ENCODE measurements at places on chromosomes 2 and 18.

GRCh38 chr18:34370704-34371395 lies 146.1 kb upstream of the NOL4 start:
- DNase-seq = no peak

DNA sequence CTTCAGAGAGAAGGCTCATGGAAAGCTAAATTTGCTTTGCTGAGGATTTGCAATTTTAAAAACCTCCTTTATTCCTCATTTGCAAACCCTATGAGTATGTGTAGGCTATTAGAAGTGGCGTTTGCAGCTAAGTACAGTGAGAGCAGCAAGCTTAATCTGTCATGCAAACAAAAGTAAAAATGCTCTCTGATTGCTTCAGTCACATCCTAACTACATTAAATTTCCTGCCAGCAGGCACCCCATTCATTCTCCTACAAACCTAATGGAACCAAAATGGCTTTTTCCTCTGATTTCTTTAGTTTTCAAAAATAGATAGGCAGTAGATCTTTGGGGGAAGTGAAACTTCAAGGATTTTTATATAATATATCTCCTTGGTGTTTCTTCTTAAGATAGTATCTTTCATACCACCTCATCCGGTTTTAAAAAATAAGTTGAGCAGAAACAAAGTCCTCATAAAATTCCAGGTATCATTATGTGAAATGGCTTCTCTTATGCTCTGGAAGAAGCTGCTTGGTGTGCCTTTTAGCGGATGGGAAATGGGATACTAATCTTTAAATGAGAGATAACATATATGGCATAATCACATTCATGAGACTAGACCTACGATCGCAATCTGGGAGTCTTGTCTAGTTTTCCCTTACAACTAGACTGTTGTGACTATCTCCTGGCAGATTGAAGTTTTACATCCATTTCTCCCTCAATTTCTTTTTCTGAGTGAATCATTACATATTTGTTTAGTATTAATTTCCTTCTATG lies 49.1 kb downstream of the CLIP4 start:
- DNase-seq = no peak

GRCh38 chr2:208315081-208315788 lies 49.2 kb downstream of the PIKFYVE start:
- DNase-seq = no peak

GRCh38 chr2:42132191-42132965 lies 36.8 kb upstream of the EML4 start:
- no peak for DNase-seq

DNA sequence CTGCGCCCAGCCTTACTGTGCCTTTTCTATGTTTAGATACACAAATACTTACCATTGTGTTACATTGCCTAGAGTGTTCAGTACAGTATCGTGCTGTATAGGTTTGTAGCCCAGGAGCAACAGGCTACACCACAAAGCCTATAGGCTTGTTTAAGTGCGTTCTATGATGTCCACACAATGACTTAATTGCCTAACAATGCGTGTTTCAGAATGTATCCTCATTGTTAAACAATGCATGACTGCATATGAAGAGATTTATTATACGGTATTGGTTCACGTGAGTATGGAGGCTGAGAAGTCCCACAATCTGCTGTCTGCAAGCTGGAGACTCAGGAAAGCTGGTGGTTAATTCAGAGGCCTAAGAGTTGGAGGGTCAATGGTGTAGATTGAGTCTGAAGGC lies 46.1 kb upstream of the MGAT4A start:
- DNase-seq = no peak

DNA sequence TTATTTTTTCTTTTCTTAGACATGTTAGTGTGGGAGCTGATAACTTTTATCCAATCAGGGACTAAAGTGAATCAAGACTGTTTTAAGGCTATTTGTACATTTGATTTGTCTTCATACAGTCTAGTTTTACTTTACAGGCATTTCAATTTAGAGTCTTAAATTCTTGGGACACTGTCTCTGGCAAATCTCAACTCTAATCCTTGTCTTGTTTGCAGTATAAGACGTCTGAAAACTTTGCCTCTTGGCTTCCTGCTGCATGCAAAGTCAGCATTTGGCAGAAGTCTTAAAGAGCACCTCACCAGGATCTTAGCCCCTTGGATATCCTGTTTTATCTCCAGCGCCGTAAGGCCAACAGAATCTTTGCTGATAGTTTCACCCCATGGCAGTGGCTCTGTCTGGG lies 30.3 kb downstream of the SPOPL start:
- DNase-seq = no peak

GRCh38 chr2:144190908-144191605 lies 328.9 kb downstream of the ZEB2 start:
- no peak for DNase-seq

DNA sequence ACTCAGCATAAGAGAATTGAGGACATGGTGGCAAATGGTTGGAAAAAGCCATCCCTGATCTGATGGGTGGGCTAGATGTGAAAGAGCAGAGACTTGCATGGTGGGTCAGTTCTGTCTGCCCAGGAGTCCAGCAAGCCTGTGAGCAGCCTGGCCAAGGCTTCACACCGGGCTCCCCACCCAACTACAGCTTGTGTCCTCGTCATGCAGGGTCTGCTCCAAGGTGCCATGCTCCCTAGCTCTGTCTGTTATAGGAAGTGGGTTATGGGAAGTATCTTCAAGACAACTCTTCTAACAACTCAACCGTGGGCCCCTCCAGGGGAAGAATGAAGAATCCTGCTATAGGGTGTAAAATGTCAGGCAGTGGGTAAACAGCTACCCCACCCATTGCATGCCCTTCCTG lies 97.4 kb downstream of the ADD2 start:
- DNase-seq = no peak

Measured in RPMI8226 (cell line).